ENCODE measurements at places on chromosomes 7 and 10.

DNA sequence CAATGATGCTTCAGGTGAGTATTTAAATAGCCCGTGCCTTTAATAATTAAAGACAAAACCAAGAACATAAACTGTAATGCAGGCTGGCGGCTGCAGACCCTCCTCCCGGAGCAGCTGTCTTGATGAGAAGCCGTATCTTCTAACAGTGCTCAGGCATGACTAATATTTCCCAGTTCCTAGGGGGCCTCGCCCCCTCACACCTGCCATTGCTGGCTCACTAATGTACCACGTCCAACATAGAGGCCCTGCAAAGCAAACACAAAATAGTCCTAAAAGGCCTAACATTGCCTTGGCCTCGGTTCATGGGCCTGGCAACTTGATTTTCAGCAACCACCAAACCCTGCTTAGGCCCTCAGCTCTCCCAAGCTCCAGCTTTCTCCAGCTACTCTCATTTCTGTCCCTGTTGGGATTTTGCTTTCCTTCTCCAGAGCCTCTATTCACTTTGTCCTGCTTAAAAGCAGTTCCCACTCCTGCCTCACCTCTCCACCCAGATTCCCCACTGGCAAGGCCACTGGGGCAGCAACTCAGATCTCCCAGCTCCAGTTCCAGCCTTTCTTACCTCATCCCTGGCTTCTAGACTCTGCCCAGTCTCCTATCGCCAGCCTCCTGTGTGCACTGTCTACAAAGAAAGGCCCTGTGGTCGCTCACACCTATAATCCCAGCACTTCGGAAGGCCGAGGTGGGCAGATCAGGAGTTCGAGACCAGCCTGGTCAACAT is 16.2 kb downstream of the SORBS1 start:
- DNase-seq, result no peak

DNA sequence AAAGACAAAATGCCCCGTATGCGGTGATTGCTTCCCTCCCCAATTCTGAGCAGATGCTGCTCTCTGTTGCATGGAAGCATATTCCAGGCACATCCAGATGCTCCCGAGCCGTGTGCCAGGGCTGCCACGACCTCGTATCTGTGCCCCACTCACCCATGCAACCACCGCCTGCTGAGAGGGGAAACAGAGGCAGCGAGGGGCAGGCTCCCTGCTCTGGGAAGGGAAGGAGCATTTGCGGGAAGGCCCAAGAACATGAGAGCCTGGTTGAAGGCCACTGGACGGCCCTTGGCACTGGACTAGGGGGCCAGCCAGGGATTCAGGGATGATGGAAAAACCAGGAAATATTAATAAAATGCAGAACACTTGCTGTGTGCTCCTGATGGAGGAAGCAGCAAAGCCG is 89.4 kb downstream of the CTBP2 start:
- DNase-seq, result no peak

- no peak for DNase-seq
Observed at GRCh38 chr7:6232534-6232933, 39.9 kb downstream of the CYTH3 start.

DNA sequence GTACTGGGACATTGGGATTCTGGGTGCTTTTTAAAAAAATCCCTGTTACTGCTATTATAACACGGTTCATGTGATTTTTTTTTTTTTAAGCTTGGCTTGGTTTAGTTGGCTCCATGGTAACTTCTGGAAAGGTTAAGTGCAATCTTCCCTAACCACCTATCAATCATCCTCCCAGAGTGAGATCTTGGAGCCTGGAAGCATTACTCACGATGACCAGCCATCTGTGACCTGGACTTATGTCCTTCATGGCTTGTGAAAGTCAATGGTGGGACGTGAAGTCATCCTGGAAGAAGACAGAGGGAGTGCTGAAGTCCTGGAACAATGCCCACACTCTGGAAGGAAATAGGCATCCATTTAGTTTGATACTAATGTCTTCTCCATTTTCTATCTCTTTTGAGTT is 135.5 kb upstream of the FRMD4A start:
- no peak for DNase-seq

- DNase-seq, result no peak
Observed at GRCh38 chr7:110987127-110987693, 103.7 kb upstream of the LRRN3 start.

GRCh38 chr7:42606193-42606905 is 305.5 kb downstream of the C7orf25 start:
- DNase-seq, result no peak

DNA sequence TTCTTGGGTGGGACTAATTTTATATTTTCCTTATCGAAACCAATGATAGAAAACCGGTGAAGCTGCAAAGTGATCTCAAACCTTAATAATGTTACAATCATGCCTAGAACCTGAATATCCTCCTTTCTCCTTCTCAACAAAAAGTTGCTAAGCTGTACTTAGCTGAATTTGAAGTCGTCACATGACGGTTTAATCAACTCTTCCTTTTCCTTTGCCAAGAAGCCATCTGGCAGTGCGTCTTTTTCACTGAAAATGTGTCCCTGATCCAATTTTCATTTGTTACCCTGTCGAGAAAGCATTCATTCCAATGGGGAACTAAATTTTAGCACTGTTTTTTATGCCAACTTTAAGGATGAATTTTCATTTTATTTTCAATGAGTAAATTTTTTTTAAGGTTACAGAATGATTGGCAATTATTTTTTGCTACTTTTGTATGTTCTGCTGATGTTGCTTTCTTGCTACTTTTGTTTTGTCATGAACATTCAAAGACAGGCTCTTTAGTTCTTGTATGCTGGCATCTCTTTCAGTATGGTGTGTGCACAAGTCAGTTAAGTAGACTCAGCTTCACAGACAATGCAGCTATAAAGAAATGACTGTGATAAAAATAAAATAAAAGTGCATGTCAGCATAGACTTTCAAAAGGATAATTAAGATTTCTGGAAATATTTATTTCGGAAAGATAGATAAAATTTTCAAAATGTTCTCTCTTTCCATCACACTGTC is 980.0 kb downstream of the DNAJB9 start:
- no peak for DNase-seq

- DNase-seq, result no peak
Observed at GRCh38 chr7:27435461-27435860, 192.9 kb downstream of the EVX1 start.

- DNase-seq, result no peak
Observed at GRCh38 chr10:5464546-5464945, 34.8 kb downstream of the CALML5 start.

DNA sequence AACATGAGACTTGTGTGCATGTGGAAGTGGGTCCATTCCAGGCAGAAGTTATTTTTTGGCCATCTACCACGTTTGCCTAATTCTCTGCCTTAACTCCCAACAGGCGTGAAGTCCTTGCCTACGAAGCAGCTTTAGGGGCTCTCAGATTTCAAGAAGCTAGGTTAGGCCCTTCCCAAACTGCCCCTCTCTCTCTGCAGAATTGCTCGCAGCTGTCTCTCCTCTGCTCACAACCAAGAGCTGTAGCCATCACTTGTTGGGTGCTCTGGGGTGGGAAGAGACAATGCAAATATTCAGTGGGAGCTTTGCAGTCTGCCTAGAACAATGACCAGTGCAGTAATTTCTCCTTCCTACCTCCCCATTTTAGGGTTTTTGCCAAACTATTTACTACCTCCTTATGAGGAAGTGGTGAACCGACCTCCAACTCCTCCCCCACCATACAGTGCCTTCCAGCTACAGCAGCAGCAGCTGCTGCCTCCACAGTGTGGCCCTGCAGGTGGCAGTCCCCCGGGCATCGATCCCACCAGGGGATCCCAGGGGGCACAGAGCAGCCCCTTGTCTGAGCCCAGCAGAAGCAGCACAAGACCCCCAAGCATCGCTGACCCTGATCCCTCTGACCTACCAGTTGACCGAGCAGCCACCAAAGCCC is 24.9 kb downstream of the CYP17A1 start:
- no peak for DNase-seq

DNA sequence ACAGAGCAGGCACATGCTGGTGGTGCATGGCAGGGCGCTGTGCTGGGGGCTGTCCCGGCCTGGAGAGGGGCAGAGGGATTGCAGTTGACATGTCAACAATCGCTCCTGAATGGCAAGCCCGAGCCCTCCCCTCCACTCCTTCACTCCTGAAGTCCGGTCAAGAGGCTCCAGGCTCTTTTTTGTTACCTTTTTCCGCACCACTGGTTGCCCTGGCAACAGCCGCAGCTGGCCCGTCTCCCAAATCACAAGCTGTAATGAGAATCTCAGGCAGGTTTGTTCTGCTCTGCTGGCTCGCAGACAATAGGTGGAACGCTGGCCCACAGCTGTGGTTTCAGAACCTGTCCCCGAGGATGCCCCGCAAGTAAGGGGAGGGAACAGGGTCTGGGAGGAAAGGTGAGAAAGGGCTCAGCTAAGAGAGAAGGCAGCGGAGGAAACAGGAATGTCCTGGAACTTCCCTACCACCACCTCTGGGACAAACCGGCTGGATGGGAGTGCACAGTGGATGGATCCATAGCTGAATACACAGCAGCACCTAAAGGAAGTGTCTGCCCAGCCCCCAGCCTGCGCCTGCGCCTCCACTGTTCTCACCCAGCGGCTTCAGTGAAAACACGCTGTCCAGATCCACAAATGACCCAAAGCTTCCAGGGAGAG is 58.9 kb downstream of the CALML3 start:
- no peak for DNase-seq

- DNase-seq, result no peak
Observed at GRCh38 chr10:4083509-4084003, 298.5 kb upstream of the KLF6 start.

DNA sequence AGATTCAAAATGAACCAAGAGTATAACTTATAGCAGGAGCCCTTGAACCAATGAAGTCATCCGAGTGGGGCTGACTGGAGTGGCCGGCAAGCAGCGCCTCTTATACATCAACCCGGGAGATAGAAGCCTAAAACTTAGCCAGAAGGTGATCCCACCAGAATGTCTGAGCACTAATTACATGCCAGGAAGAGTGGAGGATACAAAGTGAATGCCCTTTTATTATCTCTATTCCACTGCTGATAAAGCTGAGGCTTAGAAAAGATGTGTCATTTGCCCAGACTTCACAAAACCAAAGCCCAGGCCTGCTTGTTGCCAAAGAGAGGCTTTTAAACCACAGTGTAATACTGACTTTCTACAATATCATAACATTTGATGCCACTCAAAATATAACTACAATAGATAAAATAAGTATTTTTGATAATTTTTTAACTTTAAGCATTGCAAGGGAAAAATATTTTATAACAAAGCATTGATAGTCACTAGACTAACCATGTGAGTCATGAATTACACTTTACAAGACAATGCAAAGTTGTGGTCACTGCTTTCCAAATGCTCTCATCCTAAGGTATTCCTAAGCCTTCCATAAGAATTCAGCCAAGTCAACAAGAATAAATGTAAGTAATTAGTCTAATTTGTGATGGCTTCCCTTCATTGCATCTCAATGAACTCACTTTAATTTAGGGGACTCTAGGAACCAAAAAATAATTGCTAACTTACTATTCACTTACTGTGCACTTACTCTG is 58.6 kb upstream of the ARID5B start:
- no peak for DNase-seq

DNA sequence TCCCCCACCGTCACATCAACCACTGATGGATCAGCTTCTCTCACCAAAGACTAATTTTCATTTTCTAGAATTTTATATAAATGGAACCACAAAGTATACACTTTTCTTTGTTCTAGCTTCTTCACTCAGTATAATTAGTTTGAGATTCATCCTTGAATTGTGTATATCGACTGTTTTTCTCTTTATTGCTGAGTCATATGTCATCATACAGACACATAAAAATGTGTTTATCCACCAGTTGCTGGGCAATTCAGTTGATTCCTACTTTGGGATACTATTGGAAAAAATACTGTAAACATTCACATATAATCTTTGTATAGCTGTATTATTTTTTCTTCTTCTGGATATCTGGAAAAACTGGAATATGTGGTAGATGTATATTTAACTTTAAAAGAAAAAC is 26.6 kb downstream of the PDK4 start:
- no peak for DNase-seq

- no peak for DNase-seq
Observed at GRCh38 chr7:34622182-34622581, 35.8 kb upstream of the NPSR1 start.

GRCh38 chr10:86899132-86899531 is 58.3 kb downstream of the MMRN2 start:
- no peak for DNase-seq

GRCh38 chr10:86262688-86263181 is 103.9 kb downstream of the GRID1 start:
- no peak for DNase-seq

- DNase-seq, result no peak
Observed at GRCh38 chr10:60299961-60300883, 89.5 kb downstream of the ANK3 start.

- no peak for DNase-seq
Observed at GRCh38 chr10:38127812-38128211, 33.7 kb downstream of the ZNF37A start.

- no peak for DNase-seq
Observed at GRCh38 chr7:101575168-101575567, 53.9 kb downstream of the MYL10 start.

- no peak for DNase-seq
Observed at GRCh38 chr10:36624551-36625100, 500.8 kb upstream of the ANKRD30A start.

DNA sequence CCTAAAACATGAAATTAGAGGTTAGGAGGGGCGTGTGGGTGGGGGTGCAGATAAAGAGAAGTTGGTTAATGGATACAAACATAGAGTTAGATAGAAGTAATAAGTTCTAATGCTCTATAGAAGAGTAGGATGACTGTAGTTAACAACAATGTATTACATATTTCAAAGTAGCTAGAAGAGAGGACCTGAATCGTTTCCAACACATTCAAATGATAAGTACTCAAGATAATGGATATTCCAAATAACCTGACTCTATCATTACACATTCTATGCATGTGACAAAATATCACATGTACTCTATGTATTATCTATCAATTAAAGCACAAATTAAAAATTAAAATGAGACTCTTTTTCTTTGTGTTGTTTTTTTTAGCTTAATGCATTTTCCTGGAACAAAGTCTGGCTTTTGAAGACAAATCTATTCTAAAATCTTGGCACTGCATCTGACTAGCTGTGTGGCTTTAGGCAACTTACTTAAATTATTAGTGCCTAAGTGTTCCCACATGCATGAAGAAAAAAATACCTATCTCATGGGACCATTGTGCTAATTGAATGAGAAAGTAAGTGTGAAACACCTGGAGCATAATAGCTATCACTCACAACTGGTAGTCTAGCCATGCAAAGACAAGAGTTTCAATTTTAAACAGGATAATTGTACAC is 75.7 kb downstream of the SEMA3C start:
- DNase-seq, result no peak

GRCh38 chr7:50650057-50650664 is 85.0 kb upstream of the DDC start:
- DNase-seq, result no peak

- DNase-seq, result no peak
Observed at GRCh38 chr10:100653238-100653956, 92.0 kb upstream of the PAX2 start.

- peak; percentile 85 for DNase-seq
Observed at GRCh38 chr10:130190055-130190736, 54.0 kb downstream of the GLRX3 start.
